ENCODE measurements at places on chromosomes 2 and 18.
A peak's percentile ranks its signal among the peaks of the same experiment; 100 is the strongest.

- no peak for DNase-seq
Observed at GRCh38 chr18:58529714-58530354, 99.1 kb downstream of the ALPK2 start.

GRCh38 chr2:163198972-163199371 lies 360.4 kb upstream of the KCNH7 start:
- DNase-seq = no peak

DNA sequence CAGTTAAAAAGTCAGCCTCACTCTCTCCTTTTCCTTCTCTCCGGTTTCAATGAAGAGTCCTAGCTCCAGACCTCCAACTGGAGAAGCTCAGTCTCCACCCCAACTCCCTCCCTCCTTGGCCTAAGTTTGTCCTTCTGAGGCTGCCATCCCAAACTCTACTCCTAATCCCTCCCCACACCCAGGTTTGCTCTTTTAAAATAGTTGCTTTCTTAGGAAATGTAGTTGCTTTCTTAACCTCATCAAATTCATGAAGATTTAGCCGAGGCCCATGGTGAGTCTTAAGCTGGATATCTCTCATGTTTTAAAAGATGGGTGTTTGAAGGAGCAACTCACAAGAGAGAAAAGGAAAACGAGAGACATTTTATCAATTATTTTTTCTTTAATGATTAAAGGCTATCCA lies 937 bp upstream of the LANCL1 start:
- no peak for DNase-seq

DNA sequence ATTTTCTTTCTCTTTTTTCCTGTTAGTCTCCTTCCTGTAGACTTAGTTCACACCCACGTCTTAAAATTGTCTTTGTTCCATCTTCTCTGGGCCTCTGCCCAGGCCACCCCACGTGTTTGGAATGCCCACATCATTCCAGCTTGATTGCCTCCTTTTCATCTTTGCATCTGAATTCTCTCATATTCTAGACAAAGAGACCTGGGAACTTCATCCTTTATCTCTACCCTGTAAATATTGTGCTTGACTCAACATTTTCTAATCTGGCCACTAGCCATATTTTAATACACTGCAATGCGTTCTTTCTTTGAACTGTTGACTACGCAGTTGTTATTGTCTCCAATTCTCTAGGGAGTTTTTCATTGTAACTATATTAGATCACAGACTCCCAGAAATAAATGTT lies 187.5 kb upstream of the NRXN1 start:
- no peak for DNase-seq

DNA sequence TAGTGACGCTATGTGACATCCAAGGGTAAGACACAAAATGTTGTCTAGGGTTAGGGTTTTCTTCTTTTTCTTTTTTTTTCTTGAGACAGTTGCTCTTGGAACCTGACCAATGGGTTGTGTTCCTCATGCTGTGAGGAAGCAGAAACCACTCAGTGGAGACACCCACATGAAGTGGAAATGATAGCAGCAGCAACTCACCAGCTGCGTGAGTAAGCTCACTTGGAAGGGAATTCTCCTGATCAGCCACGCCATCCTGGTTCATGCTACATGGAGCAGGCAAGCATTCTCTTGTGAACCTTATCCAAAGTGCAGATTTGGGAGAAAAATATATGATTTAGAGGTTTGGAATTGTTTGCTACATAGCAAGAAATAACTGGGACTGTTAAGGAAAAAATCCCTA lies 863.7 kb downstream of the EPHA4 start:
- no peak for DNase-seq

- peak; percentile 46 for DNase-seq
Observed at GRCh38 chr2:204842661-204843485, 297.6 kb downstream of the PARD3B start.

DNA sequence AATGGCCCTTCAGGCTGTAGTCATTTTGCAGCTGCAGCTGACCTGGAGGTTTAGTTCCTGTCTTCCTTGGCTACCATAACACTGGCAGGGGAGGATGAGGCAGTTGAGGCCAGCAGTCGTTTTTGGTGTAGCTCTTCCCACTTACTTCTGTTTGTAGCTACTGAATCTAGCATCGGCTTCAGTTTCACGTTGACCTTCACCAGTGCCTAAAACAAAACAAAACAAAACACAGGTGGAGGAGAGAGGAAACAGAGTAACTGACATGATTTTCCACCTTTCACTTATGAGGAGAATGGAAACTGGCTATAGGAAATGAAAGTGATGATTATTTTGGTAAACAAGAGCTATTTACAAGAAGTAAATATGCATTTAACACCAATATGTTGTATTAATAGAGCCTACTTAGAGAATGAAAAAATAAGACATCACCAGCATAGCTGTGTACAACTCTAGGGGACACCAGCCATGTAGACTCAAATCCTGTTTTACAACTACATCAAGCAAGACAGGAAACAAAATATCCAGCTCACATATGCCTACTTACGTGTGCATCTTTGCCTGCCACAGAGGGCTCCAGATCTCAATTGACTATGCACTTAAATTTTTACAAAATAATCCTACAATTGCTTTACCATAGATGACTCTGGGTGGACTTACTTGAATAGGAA lies 236.9 kb downstream of the AGPS start:
- no peak for DNase-seq

DNA sequence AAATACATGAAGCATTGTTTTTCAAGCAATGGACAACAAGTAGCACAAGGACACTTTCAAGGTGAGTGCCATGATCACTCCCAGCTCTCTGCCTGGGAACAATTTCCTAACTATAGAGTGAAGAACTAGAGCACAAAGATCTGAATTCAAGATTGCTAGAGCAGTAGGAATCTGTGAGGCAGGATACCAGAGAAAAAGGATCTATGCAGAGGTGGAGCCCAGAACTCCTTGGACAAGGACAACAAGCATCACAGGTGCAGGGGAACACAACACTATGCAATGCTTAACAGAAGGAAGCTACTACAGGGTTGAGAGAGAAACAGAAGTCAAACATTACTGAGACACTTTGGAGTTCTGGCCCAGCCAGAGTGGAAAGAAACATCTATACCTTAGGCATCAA lies 24.7 kb downstream of the ATL2 start:
- no peak for DNase-seq

DNA sequence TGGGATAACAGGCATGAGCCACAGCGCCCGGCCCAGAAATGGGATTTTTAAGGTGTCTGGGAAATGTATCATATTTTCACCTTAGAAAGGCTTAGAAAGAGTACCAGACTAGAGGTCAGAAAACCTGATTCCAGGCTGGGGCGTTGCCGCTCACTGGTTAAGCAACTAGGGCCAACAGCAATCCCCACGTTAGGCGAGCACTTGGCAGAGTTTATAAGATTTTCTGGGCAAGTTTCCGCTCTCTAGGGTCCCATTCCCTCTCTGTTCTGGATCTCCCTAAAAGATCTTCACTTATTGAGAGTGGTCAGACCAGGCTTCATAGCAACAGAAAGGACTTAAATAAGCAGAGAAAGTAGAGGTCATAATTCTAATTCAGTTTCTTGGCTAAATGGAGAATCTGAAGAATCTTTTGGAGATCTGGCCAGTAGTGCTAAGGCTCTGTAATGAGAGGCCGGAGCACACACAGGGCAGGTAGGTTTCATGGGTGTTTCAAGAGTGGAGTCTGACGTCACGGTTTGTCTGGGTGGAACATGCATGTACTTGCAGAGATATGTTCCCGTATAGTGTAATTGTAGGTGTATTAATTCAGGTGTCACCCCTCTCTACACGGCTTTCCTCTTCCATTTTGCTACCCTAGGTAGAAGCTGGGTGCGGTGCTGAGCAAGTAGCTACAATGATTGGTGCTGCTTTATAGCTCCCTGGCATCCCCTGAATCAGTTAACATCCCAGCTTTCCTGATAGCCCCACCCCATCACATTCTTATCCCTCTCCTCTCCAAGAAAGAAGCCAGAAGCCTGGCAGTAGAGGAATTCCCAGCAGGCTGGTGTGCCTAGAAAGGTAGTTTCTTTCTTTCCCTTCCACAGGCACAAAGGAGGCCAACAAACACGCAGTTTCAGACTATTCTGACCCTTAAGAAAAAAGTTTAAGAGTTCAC lies 4.4 kb upstream of the SMAD7 start:
- no peak for DNase-seq

DNA sequence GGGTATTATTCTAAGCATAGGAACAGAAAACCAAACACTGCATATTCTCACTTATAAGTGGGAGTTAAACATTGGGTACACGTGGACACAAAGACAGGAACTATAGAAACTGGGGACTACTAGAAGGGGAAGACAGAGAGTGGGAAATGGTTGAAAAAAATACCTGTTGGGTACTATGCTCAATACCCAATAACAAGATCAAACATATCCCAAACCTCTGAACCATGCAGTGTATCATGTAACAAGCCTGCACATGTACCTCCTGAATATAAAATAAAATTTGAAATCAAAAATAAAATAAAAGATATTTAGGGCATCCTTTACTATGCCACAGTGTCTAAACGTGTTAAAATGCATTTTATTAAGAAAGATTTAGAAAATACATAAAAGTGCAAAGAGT lies 221.0 kb upstream of the TFPI start:
- no peak for DNase-seq

DNA sequence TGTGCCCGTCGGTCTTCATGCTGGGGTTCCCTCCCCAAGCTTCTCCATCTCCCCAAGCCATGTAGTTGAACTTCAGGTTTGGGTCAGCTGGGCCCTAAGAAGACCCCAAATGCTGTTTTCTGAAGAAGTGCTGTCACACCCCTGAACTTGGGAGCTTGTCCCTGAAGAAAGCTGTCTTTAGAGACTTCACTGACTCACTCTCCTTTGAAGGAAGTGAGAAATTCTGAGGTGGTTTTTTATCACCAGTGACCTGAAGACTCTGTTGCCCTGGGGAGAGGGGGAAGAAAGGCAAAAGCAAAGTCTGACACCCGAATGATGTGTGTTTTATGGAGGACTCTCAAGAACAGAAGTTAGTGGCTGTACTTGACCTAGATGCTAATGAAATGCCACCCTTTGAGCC lies 83.6 kb upstream of the BCL2L11 start:
- no peak for DNase-seq

DNA sequence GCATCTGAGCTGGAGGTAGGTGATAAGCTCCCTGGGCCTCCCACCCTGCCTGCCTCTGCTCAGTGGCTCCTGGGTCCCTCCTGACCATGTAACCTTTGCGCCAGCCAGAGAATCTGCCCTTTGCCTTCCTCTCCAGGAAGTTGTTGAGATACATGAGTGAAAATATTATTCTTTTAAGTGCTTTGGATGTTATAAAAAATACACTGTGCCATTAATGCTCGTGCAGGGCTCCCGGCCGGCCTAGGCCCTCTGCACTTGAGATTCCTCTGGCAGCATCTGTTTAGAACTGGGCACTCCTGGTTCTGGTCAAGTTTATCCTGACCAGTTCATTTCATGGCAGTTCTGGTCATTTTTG lies 18.8 kb downstream of the AGAP1 start:
- DNase-seq = no peak

- no peak for DNase-seq
Observed at GRCh38 chr2:33181466-33181865, 234.7 kb downstream of the LTBP1 start.

- no peak for DNase-seq
Observed at GRCh38 chr2:229170916-229171315, 100.2 kb downstream of the PID1 start.

- DNase-seq = no peak
Observed at GRCh38 chr2:54629914-54630857, 93.3 kb upstream of the EML6 start.

DNA sequence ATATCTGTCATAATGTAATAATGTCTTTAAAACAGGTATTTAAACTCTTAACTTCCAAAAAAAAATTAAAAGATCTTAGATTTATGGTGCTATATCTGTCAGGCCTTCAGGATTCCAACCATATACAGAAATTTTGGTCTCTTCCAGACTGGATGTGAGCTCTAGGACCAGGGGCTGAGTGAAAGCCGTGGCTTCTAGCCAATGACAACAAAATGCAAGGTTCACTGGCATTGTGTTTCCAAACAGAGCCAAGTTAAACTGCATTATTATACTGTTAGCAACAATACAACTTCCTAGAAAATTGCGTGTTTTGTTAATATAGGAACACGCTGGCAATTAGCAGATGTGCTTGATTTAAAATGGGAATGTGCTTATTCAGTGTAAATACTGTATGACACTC lies 809.8 kb upstream of the SOX11 start:
- no peak for DNase-seq

GRCh38 chr2:218400167-218400929 lies 680 bp downstream of the CTDSP1 start:
- peak; percentile 74 for DNase-seq

- DNase-seq = no peak
Observed at GRCh38 chr2:120761164-120761861, 25.6 kb downstream of the GLI2 start.

- DNase-seq = no peak
Observed at GRCh38 chr2:19346983-19347618, 11.3 kb downstream of the OSR1 start.

- DNase-seq = no peak
Observed at GRCh38 chr18:425106-425745, 75.3 kb downstream of the COLEC12 start.

DNA sequence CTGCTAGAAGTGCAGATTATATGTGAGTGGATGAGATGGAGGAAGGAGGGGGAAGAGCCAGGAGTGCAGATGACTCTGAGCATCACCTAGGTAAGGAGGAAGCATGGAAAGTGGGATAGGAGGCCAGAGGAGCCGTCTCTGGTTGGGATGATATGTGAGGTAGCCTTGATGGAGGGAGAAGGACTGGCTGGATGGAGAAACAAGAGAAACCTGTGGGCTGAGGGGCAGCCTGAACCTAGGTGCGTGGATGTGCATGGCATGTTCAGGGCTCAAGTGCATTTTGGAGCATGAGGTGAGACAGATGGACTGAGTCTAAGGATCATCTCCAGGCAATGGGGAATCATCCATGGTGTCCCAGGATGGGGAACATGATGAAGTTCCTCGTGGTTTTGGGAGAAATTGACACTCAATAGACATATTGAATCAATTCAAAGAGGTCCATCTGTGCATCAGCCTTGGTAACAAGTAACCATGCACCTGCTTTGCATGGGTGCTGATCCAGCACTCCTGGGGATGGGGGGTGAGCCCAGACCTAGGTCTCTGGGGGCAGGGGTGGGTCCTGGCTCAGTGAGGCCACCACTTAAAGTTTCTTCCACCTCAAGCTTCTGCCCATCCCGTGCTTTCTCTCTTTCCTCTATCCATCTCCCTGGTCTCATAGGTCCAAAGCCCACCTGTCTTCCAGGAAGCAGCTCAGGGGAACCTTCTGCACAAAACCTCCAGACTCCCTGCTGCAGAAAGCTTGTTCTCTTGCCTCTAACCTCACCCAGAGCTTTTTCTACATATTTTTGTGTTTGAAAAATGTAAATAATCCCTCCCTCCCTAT lies 19.2 kb downstream of the MYCN start:
- no peak for DNase-seq

- DNase-seq = no peak
Observed at GRCh38 chr2:215378045-215378444, 57.8 kb downstream of the FN1 start.

GRCh38 chr2:121161272-121161671 lies 123.7 kb downstream of the TFCP2L1 start:
- no peak for DNase-seq

GRCh38 chr2:70735071-70735470 lies 32.9 kb downstream of the ADD2 start:
- DNase-seq = no peak

Data from muscle of back (tissue), 13 donors.